ENCODE measurements at places on chromosomes 3 and 15.

- peak; percentile 12 for DNase-seq
These were observed 747 bp downstream of the SORD start for GRCh38 chr15:45023659-45024225.

DNA sequence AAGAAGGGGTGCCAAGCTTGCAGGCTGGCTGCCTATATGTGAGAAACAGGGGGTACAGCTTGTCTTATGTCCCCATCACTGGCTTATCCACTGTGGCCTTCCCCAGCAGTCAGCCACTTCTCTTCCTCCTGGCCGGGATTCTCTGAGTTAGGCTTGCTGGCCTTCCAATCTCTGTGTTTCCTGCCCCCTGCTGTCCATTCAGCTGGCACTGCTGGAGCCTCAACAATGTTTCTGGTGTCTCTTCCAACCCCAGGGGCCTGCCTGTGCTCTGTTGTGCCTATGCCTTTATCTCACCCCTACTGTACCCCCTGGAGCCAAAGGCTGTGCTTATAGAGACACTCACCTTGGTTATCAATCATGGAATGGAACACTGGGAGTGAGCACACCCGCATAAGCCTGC, 36.5 kb downstream of the ANAPC13 start:
- DNase-seq: peak; percentile 8

- no peak for DNase-seq
These were observed 11.5 kb upstream of the SHF start for GRCh38 chr15:45199136-45199810.

DNA sequence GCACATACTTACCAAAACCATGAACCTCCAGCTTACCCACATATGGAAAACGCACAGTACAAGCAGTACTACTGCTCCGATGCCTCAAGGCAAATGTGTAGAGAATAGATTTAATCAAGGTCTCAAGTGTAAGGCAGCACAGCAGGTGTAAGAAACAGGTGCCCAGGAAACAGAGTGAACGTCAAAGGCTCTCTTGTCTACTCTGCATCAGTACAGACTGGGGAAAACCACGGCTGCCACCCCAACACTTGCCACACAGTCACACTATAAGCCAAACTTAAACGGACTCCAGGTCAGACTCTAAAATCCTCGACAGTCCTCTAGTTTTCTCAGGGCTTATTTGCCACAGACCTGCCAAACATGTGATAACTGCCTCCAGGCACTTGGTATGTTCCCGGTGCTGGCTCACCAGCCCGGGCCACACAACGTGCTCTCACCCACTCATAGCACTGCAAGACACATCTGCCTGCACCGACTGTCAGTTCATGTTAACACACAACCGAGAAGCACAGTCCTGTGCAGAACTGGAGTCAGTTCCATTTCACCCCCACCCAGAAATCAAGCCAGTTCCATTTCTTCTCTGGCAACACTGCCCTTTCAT, 30.6 kb downstream of the ABCC5 start:
- no peak for DNase-seq

- DNase-seq: no peak
These were observed 2.6 kb downstream of the MEX3B start for GRCh38 chr15:82043130-82043673.

- DNase-seq: peak; percentile 25
These were observed 23.1 kb downstream of the EPM2AIP1 start for GRCh38 chr3:36969540-36970432.

DNA sequence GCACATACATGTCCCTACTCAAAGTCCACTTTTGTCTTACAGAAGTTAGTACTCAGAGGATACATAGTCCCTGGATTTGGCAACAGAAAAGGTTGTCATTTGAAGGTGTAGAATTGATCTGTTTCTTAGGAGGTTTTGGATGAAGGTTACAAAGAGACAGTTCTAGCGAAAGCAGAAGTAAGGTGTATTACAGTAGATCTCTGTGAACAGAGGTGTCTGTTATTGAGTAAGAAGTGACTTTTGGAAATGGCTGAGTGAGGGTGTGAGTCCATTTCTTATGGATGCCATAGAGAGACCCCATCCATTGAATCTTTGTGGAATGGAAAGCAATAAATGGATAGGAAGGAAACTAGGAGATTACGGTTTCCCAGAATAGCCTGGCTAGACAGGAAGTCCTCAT, 5.6 kb downstream of the ZNF662 start:
- DNase-seq: no peak

Data from SW 1271 (cell line).